ENCODE measurements at places on chromosomes 5 and 9.

GRCh38 chr5:90888511-90889324 is 330.1 kb downstream of the ADGRV1 start:
- no peak for DNase-seq

DNA sequence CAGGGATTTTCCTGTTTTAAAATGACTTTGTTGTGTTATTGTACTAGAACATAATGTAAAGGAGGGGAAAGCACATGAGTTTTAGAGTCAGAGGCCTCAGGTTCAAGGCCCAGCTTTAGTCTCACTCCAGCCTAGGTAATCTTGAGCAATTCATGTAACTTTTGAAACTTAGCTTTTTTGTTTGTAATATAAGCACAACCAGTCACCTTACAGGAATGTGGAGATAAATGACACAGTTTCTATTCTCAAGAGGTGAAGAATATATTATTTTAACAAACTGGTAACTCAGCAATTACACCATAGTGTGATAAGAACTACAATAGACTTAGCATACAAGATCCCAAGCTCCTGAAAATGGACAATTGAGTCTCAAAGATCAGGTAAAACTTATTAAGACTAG is 51.2 kb downstream of the ADAMTS19 start:
- no peak for DNase-seq

DNA sequence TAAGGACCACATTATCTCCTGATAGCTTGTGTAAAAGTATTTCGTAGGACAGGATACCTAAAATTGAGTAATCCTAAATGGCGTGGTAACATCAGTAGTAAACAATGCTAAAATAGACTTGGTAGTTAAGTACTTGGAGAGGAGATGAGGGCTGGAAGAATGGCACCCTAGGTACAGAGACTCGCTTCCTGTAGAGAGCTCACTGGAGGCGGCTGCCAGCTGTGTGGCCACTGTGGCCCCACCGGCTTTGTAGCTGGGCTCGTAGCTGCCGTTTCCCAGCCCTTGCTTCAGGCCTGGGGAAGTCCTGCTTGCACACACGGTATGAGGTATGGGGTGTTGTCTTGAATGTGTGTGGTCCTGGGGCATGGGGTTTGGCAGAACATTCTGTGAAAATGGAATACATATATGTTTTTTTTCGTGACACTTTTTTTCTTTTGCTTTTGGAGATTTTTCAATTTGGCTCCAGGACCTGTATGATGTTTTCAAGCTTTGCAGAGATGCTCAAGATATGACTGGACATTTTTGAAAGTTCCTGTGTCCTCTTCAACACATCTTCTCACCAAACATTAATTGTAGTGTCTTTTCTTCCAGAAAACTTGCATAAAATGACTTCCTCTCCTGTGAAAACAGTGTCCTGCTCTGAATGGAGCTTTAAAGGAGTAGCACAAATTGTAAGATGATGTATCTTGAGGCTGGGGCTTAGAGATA is 58.0 kb downstream of the RCL1 start:
- DNase-seq: no peak

DNA sequence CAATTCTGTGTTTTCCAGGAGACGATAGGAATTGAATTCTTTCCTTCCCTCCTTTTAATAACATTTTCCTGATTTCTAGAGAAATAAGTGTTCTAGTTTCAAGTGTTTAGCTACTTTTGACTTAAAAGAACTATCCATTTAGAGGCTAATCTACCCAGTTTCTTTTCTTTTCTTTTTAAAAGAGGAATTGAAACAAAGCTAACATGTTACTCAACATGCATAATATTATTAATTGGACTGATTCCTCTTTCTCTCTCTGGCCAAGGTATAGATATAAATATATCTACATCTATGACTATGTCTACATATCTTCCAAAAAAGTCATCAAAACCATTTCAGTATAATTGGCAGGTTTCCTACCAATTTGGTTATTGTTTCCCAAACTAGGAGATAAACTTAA is 309.8 kb downstream of the TRPM3 start:
- no peak for DNase-seq

DNA sequence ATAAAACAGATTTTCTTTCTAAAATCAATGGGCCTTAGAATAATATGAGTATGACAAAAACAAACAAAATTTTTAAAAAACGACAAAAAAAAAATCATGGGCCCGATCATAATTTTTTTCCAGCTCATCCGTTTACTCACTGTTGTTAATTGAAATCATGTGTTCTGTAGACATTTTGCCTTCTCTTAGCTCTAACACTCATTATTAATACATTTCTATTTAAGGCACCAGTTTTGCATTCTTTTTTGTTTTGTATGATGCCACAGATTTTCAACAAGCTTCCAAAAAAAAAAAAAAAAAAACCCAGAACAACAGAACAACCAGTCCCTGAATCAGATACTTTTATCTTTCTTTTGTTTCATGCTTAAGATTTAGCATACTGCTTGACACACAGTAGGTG is 86.4 kb downstream of the PRLR start:
- no peak for DNase-seq

DNA sequence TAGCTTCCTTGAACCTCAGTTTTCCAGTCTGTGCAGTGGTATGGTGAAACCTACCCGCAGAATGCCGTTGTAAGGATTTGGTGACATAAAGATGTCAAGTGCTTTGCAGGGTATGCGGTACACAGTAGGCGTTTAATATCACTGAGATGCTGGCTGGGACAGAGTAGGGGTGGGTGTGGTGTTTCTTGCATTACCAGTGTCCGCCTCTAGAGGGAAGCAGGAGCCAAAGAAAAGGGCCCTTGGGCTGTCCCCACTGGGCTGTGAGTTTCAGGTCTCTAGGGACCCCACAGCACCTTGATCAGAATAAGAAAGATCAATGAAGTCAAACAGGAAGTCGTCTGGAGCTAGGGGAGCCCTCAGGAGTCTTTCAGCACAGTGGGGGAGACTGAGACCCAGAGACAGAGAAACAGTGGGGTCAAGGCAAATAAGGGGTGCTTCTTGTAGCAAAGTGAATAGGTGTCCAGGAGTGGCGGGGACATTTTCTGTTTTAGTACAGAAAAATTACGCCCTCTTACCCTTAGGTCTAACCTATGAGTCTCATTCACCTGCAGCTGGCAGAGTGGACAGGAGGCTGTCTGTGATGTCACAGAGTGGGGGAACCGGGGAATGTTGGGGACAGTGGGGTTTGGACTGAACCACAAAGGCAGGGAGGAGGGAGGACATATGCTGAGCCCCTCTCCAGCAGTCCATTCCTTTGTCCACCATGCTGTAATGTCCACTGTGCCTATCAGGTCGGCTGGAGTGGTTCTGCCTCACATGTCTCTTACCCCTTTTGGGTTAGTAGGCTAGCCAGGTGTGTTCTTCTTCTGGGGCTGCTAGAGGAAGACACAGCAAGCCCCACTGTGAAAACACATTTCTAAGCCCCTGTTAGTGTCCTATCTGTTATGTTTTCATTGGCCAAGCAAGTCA is 4.7 kb upstream of the TEX53 start:
- DNase-seq: peak; percentile 69

GRCh38 chr9:85884256-85884655 is 56.7 kb upstream of the NAA35 start:
- no peak for DNase-seq

- peak; percentile 74 for DNase-seq
Measured at GRCh38 chr9:34899535-34900158, 58.4 kb upstream of the PHF24 start.

DNA sequence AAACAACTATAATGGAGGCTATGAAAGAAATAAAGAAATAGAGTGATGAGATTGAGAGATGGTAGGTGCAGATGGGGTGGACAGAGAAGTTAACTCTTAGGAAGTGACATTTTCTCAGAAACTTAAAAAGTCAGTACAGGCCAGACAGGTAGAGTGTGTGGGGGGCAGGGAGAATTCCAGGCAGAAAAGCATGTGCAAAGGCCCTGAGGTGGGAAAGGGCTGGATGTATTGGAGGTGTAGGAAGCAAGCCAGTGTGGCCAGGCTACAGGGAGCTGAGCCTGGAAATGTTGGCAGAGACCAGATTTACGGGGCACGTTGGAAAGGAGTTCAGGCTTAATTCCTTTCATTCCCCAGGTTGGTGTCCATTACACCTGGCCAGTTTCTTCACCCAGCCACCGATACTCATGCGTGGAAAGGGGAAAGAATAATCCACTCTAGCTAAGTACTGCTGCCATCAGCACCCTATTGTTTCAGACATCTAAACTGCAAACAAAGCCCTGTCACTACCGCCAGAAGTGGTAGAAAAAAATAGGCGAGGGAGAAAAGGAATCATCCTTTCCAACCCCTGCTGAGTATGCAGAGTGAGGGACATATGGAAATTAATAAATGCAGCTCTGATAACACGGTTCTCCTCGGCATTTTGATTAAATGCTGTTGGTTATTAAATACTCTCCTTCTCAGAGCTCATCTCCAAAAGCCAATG is 116.8 kb upstream of the GPR151 start:
- no peak for DNase-seq

DNA sequence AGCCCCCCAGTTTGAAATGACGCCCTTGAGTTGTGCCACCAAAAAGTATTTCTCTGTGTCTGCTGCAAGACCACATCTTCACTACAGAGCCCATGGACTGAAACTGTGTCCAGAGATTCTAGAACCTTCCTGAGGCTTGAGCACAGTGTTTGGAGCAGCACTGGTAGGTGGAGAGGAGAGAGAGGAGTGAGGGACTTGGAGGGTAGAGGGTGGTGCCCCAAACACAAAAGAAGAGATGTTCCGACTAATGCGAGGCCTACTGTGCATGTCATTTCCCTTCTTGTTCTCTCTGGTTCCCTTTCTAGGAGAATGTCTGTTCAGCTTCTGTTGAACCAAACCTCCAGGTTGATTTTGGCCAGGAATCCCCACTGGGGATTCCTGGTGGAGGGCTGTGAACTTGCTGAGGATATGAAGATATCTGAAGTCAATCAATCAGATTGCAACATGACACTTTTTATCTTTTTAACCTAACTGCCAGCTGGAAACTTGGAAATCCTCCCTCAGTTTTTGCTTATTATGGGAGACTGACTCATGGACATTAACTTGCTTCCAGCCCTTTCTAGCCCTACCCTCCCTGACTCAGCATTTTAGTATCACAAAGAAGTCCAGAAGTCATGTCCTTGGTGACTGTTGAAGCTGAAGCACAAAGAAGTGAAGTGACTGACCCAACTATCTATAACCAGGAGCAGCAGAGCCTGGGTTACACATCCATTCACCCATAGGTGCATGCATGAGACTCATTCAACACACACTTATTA is 154.5 kb downstream of the NR3C1 start:
- no peak for DNase-seq

DNA sequence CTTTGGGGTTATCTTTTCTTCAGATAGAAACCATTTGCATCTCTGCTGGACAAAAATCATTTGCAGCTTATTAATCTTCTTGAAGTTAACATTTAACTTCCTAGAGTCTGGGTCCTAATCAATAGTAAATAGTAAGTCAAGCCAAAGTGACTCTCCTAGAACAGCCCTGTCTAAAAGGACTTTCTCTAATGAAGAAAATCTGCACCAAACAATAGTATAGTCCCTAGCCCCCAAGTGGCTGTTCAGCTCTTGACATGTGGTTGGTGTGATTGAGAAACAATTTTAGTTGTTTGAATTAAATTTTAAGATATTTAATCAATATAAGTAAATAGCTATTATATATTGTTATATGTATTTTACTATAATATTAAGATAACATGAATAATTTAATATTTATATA is 64.6 kb upstream of the SHB start:
- DNase-seq: no peak

- no peak for DNase-seq
Measured at GRCh38 chr9:119268985-119269384, 100.2 kb downstream of the BRINP1 start.

DNA sequence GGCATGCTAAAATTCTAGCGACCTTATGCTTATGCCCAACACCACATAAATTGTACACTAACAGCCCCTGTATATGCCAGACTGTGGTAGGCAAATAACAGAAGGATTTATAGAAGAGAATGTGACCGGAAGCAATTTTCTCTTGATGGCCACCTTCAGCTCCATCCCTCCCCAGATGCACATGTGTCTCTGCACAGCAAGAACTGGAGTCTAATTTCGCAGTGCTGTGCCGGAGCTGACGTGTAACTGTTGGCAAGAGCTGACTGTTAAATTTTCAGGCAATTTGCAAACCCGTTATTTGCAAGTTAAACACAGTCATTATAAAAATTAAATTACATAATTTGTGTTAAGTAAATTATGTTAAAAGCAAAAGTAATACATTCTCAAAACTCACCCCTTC is 48.4 kb downstream of the PCA3 start:
- DNase-seq: no peak

DNA sequence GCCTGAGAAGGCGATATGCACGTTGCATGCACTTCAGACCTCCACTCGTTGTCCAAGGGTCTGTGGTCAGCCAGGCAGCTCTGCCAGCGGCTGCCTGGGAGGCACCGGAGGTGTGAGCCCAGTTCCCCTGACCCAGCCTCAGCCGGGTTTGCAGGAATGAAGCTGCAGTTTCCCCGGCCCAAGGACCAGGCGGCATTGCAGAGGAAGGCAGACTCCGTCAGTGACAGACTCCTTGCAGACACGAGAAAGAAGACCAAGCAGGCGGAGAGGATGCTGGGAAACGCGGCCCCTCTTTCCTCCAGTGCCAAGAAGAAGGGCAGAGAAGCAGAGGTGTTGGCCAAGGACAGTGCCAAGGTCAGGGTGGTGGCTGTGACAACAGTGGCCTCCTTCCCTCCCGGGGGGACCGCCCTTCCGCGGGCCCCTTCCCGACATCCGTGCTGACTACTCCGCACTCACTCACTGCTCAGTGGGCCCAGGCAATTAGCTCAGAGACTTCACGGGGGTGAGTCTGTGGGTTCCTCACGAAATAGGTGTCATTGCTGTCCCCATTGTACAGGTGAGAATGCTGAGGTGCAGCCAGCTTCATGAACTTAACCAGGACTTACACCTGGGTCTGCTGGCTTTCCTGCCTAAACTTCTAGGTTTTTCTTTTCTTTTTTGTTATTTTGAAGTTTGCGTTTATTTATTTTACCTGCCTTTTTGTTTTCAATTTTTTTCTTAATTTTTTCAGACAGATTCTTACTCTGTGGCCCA is 10.8 kb upstream of the AIF1L start:
- DNase-seq: no peak

All from HTR-8/SVneo (cell line).